IPS DF 6.9 (cell line): ENCODE measurements at places on chromosomes 4 and X.

DNA sequence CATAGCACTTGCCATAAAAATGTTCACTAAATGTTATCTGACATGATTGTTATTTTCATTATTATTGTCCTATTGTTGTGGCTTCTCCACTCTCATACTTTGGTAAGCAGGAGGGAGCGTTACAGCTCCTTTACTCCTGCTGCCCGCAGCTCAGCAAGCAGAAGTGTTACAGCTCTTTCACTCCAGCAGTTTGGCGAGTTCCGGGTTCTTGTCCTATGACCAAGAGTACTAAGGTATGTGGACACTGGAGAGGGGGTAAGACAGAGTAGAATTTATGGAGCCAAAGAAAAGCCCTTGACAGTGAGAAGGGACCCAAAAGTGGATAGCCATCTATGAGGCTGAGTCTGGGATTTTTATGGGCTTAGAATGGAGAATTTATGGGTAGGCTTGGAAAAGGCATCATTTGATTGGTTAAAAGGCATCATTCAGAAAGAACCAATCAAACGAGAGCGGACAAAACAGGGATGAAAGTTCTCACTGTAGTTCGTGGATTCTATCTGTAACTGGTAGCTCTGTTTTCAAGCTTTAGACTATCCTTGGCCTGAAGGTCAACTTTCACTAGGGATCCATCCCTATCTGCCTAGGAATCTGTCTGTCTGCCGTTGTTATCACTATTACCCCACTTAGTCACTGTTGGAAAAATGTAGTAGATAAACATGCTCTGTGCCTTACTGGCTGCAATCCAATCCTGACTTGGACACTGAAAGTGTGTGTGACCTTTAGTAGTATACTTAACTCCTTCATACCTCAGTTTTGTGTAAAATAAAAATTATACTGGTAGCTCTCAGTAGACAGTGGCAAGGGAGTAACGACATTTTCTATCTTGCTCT lies 545.6 kb upstream of the LCORL start:
- no peak for DNase-seq
- no peaks in the 10 kb centered on the region for H3K4me1 ChIP-seq
- no peaks in the 10 kb centered on the region for H3K27me3 ChIP-seq
- H3K4me3 ChIP-seq: no peak overlapping the region
- no peak overlapping the region for H3K27ac ChIP-seq
- no peaks in the 10 kb centered on the region for H3K36me3 ChIP-seq

DNA sequence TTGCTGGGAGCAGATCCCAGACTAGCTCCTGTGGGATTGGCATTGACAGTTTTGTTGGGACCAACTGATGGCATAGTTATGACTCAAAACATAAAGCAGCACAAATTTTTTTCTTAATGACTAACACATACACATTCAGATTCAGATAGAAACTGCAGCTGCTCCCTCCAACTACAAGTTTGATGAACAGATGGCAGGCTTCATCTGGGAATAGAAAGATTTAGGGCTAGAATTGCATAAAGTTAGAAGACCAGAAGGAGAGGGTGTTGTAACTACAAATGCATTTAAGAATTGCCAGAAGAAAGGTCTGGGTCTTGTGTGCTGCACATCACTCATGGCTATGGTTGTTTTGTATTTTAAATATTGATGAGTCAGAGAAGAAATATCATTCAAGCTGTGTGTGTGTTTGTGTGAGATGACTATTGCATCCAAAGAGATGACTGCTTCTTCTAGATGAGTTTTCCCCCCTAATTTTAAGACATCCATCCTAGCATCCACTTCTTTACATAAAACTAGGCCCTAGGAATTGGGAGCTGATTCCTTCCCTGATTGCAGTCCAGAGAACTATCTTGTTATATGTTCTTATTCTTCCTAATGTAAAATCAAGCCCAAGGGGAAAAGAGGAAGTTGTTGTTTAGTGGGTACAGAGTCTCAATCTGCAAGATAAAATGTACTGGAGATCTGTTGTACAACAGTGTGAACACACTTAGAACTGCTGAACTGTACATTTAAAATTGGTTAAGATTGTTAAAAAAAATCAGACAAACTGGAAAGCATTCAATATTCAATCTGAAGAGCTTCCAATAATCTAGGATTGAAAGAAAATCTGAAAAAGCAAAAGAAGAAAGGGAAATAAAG lies 175.1 kb downstream of the PARM1 start:
- no peak for DNase-seq
- no peak overlapping the region for H3K4me3 ChIP-seq
- H3K27ac ChIP-seq: no peak overlapping the region
- H3K4me1 ChIP-seq: no peaks in the 10 kb centered on the region
- no peaks in the 10 kb centered on the region for H3K27me3 ChIP-seq
- no peaks in the 10 kb centered on the region for H3K36me3 ChIP-seq

DNA sequence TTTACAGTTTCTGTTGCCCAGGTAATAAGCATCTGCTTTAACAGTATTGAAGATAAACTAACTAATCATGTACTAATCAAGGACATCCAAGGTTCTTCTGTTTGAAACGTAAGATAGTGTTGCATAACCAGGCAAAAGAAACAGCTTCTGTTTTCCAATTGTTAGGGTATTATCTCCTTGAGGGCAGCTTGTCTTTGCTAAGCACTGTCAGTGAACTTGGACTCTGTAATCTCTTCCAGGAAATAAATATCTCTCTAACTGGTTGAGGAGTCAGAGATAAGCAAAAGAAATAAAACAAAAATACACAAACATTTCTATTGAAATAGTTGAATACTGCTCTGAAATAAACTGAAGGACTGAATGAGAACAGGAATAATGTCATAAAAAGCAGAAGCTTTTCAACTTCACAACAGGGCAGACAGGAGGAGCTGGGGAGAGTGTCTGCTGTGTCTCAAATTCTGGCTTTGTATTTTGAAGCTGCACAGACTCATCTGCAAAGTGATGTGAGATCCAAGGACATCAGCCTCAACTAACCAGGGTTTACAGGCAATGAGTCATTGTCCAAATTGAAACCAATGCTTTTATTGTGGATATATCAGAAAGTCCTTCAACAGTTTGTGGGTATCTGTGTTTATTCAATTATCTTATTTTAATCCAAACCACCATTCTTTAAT lies 1253.0 kb upstream of the PCDH7 start:
- H3K27me3 ChIP-seq: no peaks in the 10 kb centered on the region
- no peak overlapping the region for H3K4me3 ChIP-seq
- no peak overlapping the region for H3K27ac ChIP-seq
- DNase-seq: no peak

- H3K4me3 ChIP-seq: no peak overlapping the region
- H3K27ac ChIP-seq: no peak overlapping the region
- no peaks in the 10 kb centered on the region for H3K4me1 ChIP-seq
- H3K27me3 ChIP-seq: no peaks in the 10 kb centered on the region
Measured at GRCh38 chr4:78568640-78569305, 17.2 kb downstream of the ANXA3 start.

- DNase-seq: no peak
- no peak overlapping the region for H3K4me3 ChIP-seq
- no peaks in the 10 kb centered on the region for H3K27me3 ChIP-seq
- no peaks in the 10 kb centered on the region for H3K36me3 ChIP-seq
Measured at GRCh38 chrX:138519296-138519695, 192.2 kb downstream of the FGF13 start.

- no peak overlapping the region for H3K4me3 ChIP-seq
- DNase-seq: no peak
- H3K4me1 ChIP-seq: no peaks in the 10 kb centered on the region
- H3K36me3 ChIP-seq: no peaks in the 10 kb centered on the region
- no peak overlapping the region for H3K27ac ChIP-seq
Measured at GRCh38 chr4:37803348-37803973, 23.0 kb upstream of the PGM2 start.

DNA sequence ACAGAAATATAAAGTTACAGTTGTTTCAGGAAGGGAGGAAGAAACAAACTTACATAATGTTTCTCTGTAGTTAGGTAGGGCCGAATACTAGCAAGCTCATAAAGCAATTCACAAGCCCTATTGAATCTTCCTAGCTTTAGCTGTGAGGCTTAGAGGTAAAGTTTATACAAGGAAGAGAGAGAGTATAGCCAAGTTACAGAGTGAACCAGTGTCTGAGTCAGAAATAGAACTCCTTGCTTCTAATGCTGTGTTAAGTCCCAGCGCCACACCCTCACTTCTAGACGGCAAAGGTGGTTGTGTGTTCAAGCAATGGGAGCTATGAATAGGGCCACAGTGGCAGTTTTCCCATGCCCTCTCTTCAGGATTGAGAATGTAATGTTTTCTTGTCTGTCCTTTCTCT lies 6.1 kb downstream of the LPAR4 start:
- DNase-seq: no peak
- no peaks in the 10 kb centered on the region for H3K36me3 ChIP-seq
- H3K27me3 ChIP-seq: no peaks in the 10 kb centered on the region
- no peak overlapping the region for H3K27ac ChIP-seq
- no peak overlapping the region for H3K4me3 ChIP-seq

- H3K36me3 ChIP-seq: no peaks in the 10 kb centered on the region
- DNase-seq: no peak
- no peaks in the 10 kb centered on the region for H3K27me3 ChIP-seq
- H3K27ac ChIP-seq: no peak overlapping the region
Measured at GRCh38 chr4:7422151-7422897, 12.4 kb downstream of the PSAPL1 start.

- H3K36me3 ChIP-seq: no peaks in the 10 kb centered on the region
- no peaks in the 10 kb centered on the region for H3K27me3 ChIP-seq
- H3K27ac ChIP-seq: no peak overlapping the region
- no peak for DNase-seq
Measured at GRCh38 chr4:88939697-88940096, 117.3 kb downstream of the FAM13A start.

DNA sequence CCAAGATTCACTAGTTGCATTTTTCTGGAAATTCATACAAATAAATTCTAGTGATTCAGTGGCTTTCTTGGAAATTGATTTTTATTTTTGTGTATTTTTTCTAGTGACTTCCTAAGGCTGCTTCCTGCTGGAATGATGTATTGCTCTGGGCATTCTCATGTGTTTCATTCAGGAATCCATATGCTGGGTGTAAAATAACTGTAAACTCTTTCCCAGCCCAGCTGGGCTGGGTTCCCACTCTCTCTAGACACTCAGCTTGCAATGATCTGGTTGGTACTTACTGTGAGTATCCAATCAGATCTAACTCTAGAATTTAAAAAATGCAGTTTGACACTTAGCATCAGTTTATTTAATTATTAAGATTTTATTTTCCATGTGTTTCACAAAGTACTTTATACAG lies 882.2 kb downstream of the STIM2 start:
- no peak overlapping the region for H3K27ac ChIP-seq
- no peak overlapping the region for H3K4me3 ChIP-seq
- no peak for DNase-seq
- H3K27me3 ChIP-seq: no peaks in the 10 kb centered on the region

DNA sequence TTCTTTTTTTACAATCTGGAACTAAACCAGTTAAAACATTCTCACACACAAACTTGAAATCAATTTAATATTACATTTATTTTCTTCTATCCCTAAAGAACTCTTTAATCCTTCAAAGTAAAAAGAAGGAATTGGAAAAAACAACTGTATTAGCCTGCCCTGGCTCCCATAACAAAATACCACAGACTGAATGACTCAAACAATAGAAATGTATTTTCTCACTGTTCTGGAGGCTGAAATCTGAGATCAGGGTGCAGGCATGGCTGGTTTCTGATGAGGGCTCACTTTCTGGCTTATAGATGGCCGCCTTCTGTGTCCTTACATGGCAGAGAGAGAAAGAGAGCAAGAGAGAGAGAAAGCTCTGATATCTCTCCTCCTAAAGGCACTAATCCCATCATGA lies 149.4 kb downstream of the PDGFRA start:
- no peaks in the 10 kb centered on the region for H3K4me1 ChIP-seq
- no peaks in the 10 kb centered on the region for H3K36me3 ChIP-seq
- no peak overlapping the region for H3K27ac ChIP-seq
- H3K27me3 ChIP-seq: no peaks in the 10 kb centered on the region

GRCh38 chr4:73133784-73134183 lies 64.3 kb upstream of the COX18 start:
- no peak for DNase-seq
- H3K4me3 ChIP-seq: no peak overlapping the region
- no peaks in the 10 kb centered on the region for H3K27me3 ChIP-seq
- no peaks in the 10 kb centered on the region for H3K4me1 ChIP-seq
- no peak overlapping the region for H3K27ac ChIP-seq

DNA sequence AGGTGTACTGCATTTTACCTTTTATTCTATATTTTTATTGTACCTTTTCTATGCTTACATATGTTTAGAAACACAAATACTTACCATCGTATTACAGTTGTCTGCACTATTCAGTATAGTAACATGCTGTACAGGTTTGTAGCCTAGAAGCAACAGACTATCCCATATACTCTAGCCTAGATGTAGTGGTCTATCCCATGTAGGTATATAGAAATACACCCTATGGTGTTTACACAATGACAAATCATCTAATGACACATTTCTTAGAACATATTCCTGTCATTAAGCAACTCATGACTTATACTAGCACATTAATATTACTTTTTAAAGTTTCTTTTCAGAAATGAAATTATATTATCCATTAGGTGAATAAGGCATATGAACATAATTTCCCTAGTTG lies 111.1 kb upstream of the HPGD start:
- no peaks in the 10 kb centered on the region for H3K36me3 ChIP-seq
- H3K27ac ChIP-seq: no peak overlapping the region
- no peaks in the 10 kb centered on the region for H3K27me3 ChIP-seq
- H3K4me1 ChIP-seq: no peaks in the 10 kb centered on the region
- DNase-seq: no peak

- H3K36me3 ChIP-seq: no peaks in the 10 kb centered on the region
- H3K4me1 ChIP-seq: no peaks in the 10 kb centered on the region
- no peak within 1 kb of the TSS for H3K27ac ChIP-seq
- H3K4me3 ChIP-seq: peak within 1 kb of the TSS; percentile 29; the same call in 1 of the 2 replicates
- DNase-seq: no peak
- no peaks in the 10 kb centered on the region for H3K27me3 ChIP-seq
Measured at GRCh38 chr4:185395238-185395955, at the start of gene LRP2BP. TSS of gene LRP2BP (minus strand) at chr4:185395924. CDS start at chr4:185378186, 17,738 bp downstream.

GRCh38 chr4:3349116-3349515 lies 56.3 kb downstream of the RGS12 start:
- no peak overlapping the region for H3K4me3 ChIP-seq
- no peaks in the 10 kb centered on the region for H3K4me1 ChIP-seq
- no peaks in the 10 kb centered on the region for H3K27me3 ChIP-seq
- no peak overlapping the region for H3K27ac ChIP-seq
- no peaks in the 10 kb centered on the region for H3K36me3 ChIP-seq

- no peaks in the 10 kb centered on the region for H3K27me3 ChIP-seq
- no peaks in the 10 kb centered on the region for H3K4me1 ChIP-seq
- no peak overlapping the region for H3K27ac ChIP-seq
- no peak overlapping the region for H3K4me3 ChIP-seq
- DNase-seq: no peak
- H3K36me3 ChIP-seq: no peaks in the 10 kb centered on the region
Measured at GRCh38 chr4:177119691-177120090, 190.0 kb upstream of the NEIL3 start.

DNA sequence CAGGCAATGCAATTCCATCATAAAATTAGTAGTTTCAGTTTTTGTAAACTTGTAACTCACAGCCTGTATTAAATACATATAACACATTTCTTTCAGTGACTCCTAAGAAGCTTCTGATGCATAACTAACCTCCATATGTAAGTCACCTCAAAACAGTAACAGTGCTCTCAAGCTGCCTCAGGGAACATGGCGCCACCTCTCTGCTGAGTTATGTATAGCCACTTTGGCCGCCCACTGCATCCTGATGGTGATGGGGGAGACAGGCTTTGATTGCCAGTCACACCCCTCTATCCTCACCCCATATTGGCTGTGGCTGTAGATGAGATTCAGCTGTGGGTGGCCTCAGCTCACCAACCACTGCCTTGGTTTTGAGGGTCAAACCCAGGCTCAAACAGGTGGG lies 54.3 kb downstream of the LRBA start:
- no peak overlapping the region for H3K4me3 ChIP-seq
- H3K27ac ChIP-seq: no peak overlapping the region
- no peaks in the 10 kb centered on the region for H3K4me1 ChIP-seq
- H3K36me3 ChIP-seq: peaks cover 4% of the 10 kb centered on the region; the same call in 1 of the 2 replicates
- peak; percentile 35 for DNase-seq
